ENCODE measurements at places on chromosomes 2 and 18. TPM values are rescaled to one million over a fixed set of nuclear protein-coding genes. Genes with fewer than 3 reads are reported as not detected.

CAPN14 gene
- total RNA-seq: 2.2 TPM

CCDC85A gene
- total RNA-seq: not detected

PARD3B gene
- 1.1 TPM for total RNA-seq

SRD5A2 gene
- not detected for total RNA-seq

ERICH2 gene
- 0.72 TPM for total RNA-seq

DOK6 gene
- under 0.01 TPM for total RNA-seq

PRSS56 gene
- total RNA-seq: not detected

All from tracheal epithelial cell (primary cell).